Astrocyte of the cerebellum (primary cell): ENCODE measurements at places on chromosomes 2 and 18.

DNA sequence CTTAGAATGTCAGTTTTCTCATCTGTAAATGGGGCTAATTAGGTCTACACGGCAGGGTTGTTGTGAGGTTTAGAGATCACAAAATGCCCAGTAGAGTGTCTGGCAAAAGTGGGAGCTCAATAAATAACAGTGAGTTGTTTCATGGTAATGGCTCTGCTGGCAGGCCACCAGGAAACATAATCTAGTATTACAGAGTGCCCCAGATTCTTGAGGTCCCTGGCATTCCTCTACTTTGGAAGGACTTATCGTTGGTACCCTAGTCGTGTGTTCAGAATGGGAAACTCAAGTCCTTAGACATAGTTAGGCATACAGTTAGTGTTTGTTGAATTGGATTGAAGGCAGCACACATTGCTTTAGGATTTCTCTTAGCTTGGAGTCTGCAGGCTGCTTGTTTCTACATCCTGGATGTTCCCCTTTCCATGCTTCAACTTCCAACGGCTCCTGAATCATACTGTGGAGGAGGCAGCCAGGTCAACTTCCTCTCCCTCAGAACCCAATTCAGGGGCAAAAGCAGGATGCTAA lies 161.5 kb upstream of the FOSL2 start:
- DNase-seq, result no peak

- DNase-seq, result no peak
Measured at GRCh38 chr18:79523206-79523735, 127.5 kb downstream of the NFATC1 start.

DNA sequence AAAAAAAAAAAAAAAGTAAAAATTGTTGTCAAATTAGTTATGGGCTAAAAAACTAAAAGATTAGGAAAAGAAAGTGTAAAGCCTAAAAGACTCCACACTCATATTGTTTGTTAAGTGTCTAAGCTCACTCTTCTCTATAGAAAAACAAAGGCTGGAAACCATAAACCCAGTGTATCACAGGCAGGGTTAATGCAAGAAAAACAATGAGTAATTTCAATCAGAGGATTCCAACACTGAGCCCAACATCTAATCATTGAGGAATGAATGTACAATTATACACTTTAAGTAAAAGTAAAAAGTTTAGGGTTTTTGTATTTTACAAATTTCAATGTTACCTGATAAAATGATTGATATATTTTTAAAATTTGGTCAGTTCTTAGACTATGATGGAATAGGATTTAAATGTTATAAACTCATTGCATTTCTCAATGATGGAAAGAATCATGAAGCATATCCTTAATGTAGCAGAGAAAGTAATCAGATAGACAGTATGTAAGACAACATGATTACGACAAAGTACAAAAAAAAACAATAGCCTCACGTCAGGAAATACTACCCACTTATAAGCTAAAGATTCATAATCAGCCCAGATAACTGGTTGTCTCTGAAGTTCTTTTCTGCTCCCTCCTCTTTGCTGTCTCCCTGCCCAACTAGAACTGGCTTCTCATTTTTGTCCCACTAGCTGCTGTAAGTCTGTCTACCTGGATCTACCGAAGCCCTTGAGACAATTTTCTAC lies 44.5 kb upstream of the SP3 start:
- no peak for DNase-seq

- no peak for DNase-seq
Measured at GRCh38 chr2:162697111-162697510, 141.5 kb downstream of the KCNH7 start.

GRCh38 chr2:73156539-73157124 lies 43.9 kb upstream of the RAB11FIP5 start:
- DNase-seq, result peak; percentile 31

DNA sequence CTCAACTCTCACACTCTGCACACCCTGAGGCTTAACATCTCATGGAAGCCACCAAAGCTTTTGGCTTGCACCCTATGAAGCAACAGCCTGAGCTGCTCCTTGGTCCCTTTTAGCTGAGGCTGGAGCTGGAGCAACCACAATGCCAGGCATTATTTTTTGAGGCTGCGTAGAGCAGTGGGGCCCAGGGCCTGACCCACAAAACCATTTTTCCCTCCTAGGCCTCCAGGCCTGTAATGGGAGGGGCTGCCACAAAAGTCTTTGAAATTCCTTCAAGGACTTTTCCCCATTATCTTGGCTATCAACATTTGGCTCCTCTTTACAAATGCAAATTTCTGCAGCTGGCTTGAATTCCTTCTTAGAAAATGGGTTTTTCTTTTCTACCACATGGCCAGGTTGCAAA lies 39.8 kb downstream of the CTNNA2 start:
- no peak for DNase-seq

DNA sequence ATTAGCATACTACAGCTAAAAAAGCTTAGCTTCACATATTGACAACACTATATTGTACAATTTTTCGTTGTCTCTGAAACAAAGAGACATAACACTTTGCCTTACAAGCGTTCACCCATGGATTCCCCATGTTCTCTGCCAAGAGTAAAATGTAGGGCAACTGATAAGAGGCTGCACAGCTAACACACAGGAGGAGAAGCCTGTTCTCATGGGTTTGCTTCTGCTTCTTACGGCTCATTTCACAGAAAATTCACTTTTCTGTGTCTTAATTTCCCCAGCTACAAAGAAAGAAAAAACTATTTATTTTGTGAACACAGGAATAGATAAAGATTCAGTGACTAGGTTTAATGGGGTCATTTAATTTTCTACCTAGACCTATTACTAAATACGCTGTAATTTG lies 182.8 kb upstream of the DLGAP1 start:
- DNase-seq, result no peak

- DNase-seq, result no peak
Measured at GRCh38 chr2:144550911-144551310, 31.0 kb upstream of the ZEB2 start.
